Suppressor macrophage treated with lipopolysaccharide for 1 hour (primary cell): ENCODE measurements at places on chromosomes 4 and X.

DNA sequence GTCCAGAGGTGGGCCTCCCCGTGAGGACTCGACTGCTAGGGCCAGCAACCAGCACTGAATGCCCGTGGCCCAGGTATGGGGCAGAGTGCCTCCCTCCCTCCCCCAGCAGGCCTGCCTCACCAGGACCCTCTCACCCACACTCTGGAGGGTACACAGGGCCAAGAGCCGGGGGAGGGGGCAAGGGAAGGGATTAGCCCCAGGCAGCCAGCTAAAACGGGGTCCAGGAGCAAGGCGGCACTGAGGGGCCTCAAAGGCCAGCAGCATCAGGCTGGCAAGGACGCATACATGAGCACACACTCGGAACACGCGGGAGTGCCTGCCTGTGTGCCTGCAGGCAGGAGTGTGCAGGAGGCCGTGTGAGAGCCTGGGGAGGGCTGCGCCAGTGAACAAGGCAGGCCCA, 18.3 kb upstream of the DUSP9 start:
- no peak for DNase-seq

DNA sequence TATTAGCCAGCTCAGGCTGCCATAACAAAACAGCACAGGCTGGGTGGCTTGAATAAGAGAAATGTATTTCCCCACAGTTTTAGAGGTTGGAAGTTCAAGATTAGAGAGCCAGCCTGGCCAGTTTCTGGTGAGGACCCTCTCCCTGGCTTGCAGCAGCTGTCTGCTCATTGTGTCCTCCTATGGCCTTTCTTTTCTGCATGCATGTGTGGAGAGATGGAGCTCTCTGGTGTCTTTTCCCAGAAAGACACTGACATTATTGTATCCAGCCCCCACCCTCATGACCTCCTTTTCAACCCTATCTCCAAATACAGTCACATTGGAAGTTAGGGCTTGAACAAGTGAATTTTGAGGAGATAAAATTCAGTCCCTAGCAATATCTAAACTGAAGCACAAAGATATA, 263.8 kb upstream of the PABPC4L start:
- no peak for DNase-seq

GRCh38 chrX:22660756-22661155, 339.0 kb upstream of the DDX53 start:
- DNase-seq: no peak

DNA sequence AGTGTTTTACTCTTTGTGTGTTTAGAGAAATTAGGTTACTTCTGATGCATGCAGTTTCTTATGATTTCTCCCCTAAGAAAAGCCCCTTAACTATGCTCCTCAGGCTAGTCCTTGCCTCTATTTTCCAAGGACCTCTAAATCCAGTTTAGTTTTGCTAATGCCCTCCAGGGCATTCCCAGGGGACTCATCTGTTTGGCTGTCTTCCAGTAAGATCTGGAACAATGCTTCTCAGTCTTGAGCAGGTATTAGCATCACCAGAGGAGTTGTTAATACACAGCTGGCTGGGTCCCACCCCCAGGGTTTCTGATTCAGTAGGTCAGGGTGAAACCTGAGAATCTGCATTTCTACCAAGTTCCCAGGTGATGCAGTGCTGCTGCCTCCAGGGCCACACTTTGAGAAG, 56.9 kb downstream of the OTC start:
- no peak for DNase-seq

DNA sequence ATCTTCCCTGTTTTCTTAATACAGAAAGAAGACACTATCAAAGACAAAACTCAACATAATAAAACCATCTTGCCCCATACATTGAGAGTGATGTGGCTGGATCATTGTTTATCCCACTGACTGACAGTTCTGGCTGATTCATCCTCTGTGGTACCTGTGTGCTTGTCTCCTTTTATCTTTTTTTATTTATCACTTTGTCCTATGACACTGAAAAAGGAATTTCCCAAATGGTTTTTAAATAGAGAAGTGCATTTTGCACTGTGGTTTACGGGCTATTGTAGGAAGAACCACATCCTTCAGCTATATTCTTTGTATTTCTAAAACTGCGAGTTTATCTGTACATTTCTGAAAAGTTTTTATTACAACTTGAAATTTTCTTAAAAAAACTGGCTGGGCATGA, 15.0 kb downstream of the TTC29 start:
- DNase-seq: no peak

GRCh38 chr4:181959121-181959520, 284.1 kb upstream of the TENM3 start:
- no peak for DNase-seq
